ENCODE measurements at places on chromosomes 4 and X.

GRCh38 chr4:121472937-121473721 lies 92.3 kb upstream of the QRFPR start:
- no peak for DNase-seq

DNA sequence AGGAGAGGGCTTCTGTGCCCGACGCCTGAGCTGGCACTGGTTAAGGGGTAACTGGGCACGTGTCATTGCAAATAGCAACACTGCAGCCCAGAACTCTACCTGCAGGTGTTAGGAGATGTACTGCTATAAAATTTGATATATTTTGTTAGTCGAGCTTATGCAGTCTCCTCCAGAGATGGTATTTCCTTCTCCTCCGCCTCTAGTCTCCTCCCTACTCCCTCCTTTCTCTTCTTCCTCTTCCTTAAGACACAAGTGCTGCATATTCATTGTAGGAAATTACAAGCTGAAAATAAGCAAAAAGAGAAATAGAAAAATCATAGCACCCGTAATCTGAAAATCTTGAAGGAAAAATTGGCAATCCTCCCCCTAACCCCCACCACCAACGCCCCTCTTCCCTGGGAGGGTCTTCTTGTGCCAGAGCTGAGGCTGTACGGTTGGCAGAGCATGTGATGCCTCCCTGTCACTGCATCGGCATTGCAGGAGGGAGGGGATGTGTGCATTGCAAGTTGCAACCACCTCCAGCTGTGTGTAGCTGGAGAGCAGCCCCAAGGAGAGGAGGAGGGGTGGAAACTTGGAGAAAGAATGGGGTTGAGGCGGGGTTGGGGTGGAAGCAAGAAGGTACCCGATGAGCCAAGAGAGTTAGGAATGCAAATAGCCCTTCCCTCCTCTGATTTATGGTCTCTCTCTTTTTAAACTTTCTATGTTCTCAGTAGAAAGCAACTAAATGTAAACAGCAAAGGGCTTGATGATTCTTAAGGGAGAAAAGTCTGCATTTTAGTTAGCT lies 48.3 kb upstream of the MND1 start:
- DNase-seq: no peak

GRCh38 chrX:17414027-17414658 lies 39.1 kb downstream of the NHS start:
- no peak for DNase-seq

GRCh38 chr4:151260526-151260925 lies 16.4 kb upstream of the PRSS48 start:
- no peak for DNase-seq

- no peak for DNase-seq
Measured at GRCh38 chrX:153334654-153335295, 822 bp downstream of the ZNF275 start.

DNA sequence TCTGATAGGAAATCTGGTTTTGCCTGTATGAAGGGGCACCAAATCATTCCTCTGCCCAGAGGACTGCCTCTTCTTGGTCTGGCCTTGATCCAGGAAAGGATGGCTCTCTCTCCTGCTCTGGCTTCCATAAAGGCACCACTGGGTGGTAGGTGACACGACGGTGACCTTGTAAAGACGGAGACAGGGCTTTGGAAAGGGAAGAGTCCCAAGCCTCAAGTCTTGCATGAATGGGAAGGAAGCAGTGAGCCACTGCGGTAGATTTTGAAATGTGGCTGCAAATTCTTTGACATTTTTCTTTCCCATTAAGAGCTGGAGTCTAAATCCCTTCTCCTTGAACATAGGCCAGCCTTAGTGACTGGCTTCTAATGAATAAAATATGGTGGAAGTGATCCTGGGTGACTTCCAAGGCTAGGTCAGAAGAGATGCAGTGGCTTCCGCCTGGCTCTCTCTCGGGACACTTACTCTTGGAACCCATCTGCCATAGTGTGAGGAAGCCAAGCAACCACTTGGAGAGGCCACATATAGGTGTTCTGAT lies 347.4 kb downstream of the BCOR start:
- DNase-seq: no peak

- DNase-seq: no peak
Measured at GRCh38 chrX:31459361-31459760, 387.5 kb upstream of the FTHL17 start.

DNA sequence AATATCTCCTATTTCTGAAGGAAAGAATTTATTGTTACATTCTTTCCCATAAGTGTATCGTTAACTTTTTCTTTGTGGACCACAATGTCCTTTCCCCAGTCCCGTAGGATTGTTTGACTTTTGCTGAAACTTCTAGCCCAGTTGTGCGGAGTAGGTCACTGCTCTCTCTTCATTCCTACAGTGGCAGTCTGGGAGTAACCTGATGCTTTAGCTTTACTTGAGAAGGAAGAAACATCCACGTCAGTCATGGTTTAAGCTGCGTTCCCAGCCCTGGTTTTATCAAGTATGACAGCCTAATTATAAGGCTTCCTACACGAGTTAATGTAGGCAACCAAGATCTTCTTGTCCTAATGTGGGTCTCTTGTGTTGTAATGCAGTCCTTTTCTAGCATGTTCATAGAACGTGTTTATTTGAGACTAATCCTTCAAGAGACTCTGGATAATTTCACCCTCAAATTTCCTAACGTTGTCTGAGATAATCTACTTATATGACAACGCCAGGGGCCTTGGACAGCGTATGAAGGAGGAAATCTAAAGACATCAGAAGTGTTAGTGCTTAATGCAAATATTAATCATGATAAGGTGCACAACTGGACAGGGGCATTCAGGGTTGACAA lies 40.8 kb upstream of the GRPR start:
- no peak for DNase-seq

DNA sequence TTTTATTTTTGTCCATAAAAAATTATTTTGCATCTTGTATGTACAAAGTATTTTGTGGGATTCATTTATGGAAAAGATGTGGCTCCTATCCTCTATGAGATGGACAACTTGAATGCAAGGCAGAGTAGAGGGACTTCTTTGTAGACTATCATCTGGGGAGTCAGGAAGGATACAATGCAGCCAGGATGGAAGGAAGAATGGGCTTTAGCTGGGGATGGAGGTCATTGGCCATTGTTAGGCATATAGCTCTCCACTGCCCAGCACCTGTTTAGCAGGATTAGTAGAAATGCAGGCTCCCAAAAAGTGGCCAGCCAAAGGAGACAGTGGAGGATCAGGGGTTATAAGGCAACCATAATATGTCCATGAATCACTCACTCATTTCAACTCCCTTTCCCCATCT lies 5.1 kb upstream of the TLL1 start:
- DNase-seq: no peak

DNA sequence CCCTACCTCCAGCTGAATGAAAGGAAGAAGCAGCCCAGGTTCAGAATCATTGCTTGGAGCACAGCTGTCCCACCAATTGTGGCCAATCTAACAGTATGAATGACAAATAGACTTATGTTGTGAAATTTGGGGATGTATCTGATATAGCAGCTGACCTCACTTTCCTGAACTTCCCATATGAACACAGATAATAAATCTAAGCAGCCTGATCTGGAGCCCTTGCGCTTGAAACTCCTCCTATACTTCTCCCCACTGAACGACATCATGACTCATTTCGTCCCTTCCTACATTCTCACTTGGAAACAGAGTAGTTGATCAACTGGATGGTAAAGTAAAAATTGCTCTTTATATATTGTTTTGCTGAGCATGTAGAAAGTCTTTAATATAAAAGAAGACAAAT lies 24.2 kb upstream of the AMELX start:
- DNase-seq: no peak

DNA sequence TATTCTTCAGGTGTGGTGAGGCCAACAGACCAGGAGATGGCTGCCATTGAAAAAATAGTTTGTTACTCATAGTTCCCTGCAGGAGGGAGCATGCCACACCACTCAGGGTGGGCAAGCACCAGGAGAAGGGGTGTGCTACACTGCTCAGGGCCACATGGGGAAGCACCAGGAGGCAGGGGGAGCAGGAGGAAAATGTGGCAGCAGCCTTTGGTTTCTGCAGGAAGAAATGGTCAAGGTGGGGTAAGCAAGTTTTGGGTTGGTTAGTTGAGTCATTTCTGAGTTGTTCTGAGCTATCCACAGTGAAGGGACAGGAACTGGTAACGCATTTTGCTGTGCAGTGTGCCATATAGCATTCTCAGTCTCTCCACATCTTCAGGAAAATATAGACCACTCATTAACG lies 23.8 kb downstream of the FGFBP1 start:
- DNase-seq: no peak

Data from stimulated activated effector memory CD8-positive, alpha-beta T cell treated with anti-CD3 and anti-CD28 coated beads, Interleukin-12 subunit alpha, Interleukin-12 subunit beta, amount 100 ng/mL, for 72 hours (primary cell).